Thoracic aorta endothelial cell (primary cell): ENCODE measurements at places on chromosomes 6 and 20. TPM values are rescaled to one million over a fixed set of nuclear protein-coding genes. Genes with fewer than 3 reads are reported as not detected.

Gene LRRN4
- total RNA-seq, result under 0.01 TPM in 1 of 2 replicates, not detected in the other

Gene OXT
- total RNA-seq, result not detected in 2 replicates

Gene TASP1
- total RNA-seq, result 9.8 and 10.8 TPM in 2 replicates

Gene TNNC2
- not detected in 2 replicates for total RNA-seq

Gene NKX2-2
- total RNA-seq, result not detected in 2 replicates

Gene SYNDIG1
- not detected in 2 replicates for total RNA-seq

Gene FAM209B
- not detected in 2 replicates for total RNA-seq

Gene TCF21
- total RNA-seq, result not detected in 2 replicates

Gene TMEM181
- total RNA-seq, result 54.5 and 60.9 TPM in 2 replicates

Gene TFAP2B
- total RNA-seq, result not detected in 2 replicates
